Activated T-cell treated with anti-CD3 and anti-CD28 coated beads, Interleukin-2, amount 50 U/mL, for 72 hours (primary cell): ENCODE measurements at places on chromosomes 1 and 21. TPM values are rescaled to one million over a fixed set of nuclear protein-coding genes. Genes with fewer than 3 reads are reported as not detected.

- no peaks in the 10 kb centered on the region for H3K4me1 ChIP-seq
- DNase-seq: no peak
- H3K27ac ChIP-seq: no peak overlapping the region
- no peak overlapping the region for H3K4me3 ChIP-seq
Measured at GRCh38 chr1:47998396-47998990, 1.3 kb upstream of the TRABD2B start.

The ADCY10 gene
- total RNA-seq: 0.07 TPM

The HTR6 gene
- total RNA-seq: 0.32 TPM

DNA sequence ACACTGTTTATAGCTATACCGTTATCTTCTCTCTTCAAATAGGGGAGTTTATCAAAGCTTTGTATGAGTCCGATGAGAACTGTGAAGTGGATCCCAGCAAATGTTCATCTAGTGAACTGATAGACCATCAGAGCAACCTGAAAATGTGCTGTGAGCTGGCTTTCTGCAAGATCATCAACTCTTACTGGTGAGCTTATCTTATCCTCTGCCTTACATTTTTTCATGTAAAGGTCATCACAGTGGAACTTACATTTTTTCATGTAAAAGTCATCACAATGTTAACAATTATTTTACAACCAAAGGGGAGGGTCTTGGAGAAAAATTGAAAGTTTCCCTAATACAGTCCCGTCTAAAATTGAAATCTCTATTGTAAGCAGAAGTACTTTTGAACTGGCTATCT is 45.2 kb downstream of the CLEC20A start:
- no peak overlapping the region for H3K4me3 ChIP-seq
- DNase-seq: no peak

- H3K4me3 ChIP-seq: no peak overlapping the region
- no peak overlapping the region for H3K27ac ChIP-seq
- H3K36me3 ChIP-seq: no peaks in the 10 kb centered on the region
Measured at GRCh38 chr1:65480684-65481405, 60.4 kb downstream of the LEPR start.

The COL24A1 gene
- total RNA-seq: 0.12 TPM

- no peak overlapping the region for H3K4me3 ChIP-seq
- H3K27me3 ChIP-seq: peaks cover 15% of the 10 kb centered on the region
- H3K4me1 ChIP-seq: no peaks in the 10 kb centered on the region
- H3K36me3 ChIP-seq: no peaks in the 10 kb centered on the region
- no peak overlapping the region for H3K27ac ChIP-seq
- DNase-seq: no peak
Measured at GRCh38 chr1:103496014-103496635, 29.4 kb upstream of the RNPC3 start.

DNA sequence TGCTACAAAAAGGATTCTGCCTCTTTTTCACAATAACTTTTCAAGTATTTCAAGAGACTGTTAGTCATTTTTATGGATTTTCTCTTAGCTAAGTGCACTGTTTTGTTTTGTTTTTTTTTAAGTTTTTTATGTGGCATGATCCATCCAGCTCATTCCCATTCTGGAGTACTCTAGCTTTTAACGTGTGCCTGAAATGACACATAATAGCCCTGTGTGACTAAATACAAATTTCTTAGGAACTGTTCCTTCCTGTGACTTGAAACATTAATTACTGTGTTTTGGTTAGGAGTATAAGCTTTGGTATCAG is 143.9 kb downstream of the HS2ST1 start:
- peak overlapping the region; percentile 88 for H3K27ac ChIP-seq
- H3K4me1 ChIP-seq: peaks cover 38% of the 10 kb centered on the region
- peaks cover 10% of the 10 kb centered on the region for H3K36me3 ChIP-seq
- no peaks in the 10 kb centered on the region for H3K27me3 ChIP-seq

- no peak for DNase-seq
- H3K27me3 ChIP-seq: peaks cover 35% of the 10 kb centered on the region
- H3K36me3 ChIP-seq: peaks cover 6% of the 10 kb centered on the region
- no peak overlapping the region for H3K4me3 ChIP-seq
Measured at GRCh38 chr1:153380711-153381110, 5.3 kb upstream of the S100A12 start.

The OR6N1 gene
- not detected for total RNA-seq
